ENCODE measurements at places on chromosomes 13 and 19.

GRCh38 chr13:97234236-97234635, 12.1 kb downstream of the MBNL2 start:
- no peak for DNase-seq

DNA sequence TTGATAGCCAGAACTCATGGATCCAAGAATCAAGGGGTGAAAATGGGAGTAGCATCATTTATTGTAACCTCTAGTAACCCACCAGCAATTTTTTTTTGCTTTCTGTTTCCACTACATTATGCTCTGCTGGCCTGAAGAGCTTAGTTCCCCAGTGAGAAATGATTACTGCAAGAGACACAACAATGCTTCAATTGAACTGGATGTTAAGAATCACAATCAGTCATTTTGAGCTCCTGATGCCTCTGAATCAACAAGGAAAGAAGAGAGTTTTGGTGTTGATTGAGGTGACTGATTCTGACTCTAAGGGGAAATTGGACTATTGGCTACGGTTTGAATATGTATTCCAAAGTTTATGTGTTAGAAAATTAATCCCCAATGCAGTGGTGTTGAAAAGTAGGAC, 1084.4 kb downstream of the SLITRK1 start:
- DNase-seq = no peak

DNA sequence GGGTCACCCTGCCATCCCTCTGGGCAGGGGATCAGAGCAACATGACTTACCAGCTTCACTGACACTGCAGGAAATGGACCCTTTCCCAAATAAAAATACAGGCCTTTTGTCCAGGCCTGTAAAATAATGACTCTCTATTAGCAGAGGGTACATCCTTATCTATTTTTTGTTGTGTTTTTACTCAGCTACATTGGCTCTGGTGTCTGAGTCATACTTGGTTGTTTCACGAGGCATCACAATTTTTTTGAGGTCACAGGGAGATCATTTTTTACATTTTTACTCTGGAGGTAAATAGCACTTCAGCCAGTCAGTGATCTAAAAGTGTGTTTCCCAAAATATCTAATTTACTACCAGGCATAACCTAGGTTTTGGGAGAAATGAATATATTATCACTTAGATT, 6.9 kb upstream of the HTR2A start:
- no peak for DNase-seq

DNA sequence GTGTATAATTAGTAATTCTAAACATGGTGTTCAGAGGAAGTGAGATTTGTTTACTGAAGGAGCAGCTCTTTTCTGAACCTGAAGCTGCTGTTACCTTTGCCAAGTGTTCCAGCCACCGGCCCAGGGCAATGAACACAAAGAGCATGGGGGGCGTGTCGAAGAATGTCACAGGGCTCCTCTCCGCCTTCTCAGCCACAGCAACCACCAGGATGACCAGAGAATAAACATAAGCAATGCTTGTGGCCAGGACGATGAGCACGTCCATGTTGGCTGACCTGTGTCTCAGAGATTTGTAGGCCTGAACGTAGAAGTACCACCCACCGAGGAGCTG, 53.1 kb downstream of the ATP7B start:
- DNase-seq = no peak

DNA sequence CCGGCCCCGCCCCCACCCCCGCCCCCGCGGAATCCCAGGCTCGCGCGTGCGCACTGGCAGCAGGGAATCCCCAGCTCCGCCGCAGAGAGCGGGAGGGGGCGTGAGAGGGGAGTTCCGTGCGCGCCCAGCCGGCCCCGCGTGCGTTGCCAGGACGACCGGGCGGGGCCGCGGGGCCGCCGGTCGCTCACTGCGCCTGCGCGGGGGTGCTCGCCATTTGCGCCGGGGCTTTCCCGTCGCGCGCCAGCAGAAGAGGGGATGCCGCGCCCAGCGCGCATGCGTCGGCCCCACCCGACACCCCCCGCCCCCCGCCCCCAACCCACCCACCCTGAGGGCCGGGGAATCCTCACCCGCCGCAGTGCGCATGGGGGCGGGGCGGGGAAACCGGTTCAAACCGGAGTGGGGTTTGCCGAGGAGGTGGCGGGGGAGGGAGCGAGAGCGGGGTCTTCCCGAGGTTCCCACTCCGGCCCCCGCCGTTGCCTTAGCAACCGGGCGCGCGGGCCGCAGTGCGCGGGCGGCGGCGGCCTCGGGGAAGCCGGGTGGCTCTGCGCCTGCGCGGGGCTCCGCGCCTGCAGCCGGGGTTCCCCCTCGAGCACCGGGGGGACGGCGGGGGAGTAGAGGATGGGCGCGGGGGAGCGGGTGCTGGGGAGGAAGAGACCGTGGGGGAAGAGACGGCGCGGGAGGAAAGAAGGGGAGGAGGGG, 15.1 kb downstream of the CCDC124 start:
- peak; percentile 95 for DNase-seq

- DNase-seq = no peak
Observed at GRCh38 chr13:32001154-32001768, 30.3 kb upstream of the FRY start.

GRCh38 chr19:45816236-45817009, 1.3 kb upstream of the RSPH6A start:
- DNase-seq = no peak

GRCh38 chr13:33235564-33235963, 50.0 kb downstream of the STARD13 start:
- no peak for DNase-seq

GRCh38 chr19:5665781-5666513, 14.4 kb downstream of the MICOS13 start:
- DNase-seq = no peak

DNA sequence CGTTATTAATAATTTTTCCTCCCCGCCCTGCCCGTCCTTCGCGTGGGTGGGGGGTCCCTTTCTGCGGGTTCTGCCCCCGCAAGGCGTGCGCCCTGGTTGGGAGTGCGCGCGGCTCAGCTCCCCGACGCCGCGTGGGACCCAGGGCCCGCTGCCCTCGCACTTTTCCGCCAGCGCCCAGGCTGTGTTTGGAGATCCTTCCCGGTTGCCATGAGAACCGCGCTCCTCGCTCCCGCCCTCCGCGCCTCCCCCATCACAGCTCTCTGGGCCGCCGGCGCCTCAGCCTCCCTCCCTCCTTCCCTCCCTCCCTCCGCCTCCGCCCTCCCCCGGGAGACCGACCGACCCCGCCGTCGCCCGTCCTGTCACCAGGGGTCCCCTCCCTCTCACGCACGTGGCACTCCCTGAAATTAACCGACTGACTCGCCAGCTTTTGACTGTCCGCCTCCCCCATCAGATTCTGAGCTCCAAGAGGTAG, 2.4 kb upstream of the SSBP4 start:
- DNase-seq = no peak

- DNase-seq = no peak
Observed at GRCh38 chr13:46745062-46745461, 51.9 kb downstream of the ESD start.

- no peak for DNase-seq
Observed at GRCh38 chr19:55579766-55580621, 654 bp downstream of the ZNF579 start.

- DNase-seq = no peak
Observed at GRCh38 chr13:73288596-73288995, 229.8 kb downstream of the KLF5 start.

DNA sequence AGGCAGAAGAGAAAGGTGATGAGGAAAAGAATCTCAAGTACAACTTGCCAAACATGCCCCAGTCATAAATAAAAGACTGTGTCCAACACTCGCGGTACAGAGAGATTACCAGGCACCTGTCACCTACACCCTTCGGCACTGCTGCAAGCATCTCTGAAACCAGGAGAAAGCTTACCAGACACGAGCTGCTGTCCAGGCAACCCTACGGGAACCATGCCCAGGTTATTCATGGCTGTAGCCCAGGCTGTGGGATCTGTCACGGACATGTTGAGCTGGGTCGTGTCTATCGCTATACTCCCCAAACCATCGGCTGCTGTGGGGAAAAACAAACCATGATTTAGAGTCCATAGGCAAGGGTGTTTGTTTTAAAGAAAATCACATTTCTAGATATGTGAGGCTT, 375.0 kb downstream of the ENOX1 start:
- no peak for DNase-seq

DNA sequence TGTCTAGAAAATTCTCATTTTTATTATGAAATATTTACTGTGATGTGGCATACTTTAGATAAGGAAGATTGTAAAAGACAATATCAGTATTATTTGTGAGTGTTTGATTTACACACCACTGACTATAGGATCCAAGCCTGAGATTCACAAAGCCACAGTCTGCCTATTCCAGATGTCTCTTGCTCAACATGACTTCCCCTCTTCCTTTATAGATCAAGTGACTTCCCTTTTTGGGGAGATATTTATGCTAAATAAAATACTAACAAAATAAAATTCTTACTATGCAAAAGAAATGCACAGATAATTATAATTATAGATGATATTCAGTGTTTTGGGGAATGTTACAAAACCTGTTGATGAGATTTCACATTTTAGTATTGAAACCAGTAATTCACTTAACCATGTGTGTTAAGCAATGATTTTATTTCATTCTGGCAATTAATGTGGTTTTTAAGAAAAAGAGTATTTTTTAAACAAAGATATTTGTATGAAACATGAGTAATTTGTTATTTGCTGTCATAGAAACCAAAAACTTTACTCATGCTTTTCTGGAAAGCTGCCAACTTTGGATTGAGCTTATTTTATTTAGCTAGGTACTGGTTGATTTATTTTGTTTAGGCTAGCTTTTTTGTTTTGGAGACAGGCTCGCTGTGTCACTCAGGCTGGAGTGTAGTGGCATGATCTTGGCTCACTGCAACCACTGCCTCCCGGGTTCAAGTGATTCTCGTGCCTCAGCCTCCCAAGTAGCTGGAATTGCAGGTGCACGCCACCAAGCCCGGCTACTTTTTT, 13.7 kb upstream of the GPR183 start:
- no peak for DNase-seq

DNA sequence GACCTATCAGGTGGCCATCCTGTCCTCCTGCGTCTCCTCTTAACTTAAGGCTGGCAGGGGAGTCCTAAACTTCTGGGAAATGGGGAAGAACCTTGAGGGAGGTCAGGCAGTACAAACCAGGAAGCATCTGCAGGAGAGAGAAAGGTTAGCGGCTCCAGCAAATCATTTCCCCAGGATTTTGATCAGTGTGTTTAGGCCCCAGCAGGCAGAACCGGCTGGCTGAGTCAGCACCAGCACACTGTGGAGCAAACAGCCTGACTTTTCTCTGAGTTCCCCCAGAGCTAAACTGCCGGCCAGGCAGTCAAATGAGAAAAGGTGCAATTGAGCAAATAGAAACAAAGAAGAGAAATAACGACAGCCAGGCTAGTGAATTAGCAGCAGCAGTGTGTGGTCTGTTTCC, 46.7 kb upstream of the MEDAG start:
- DNase-seq = no peak

GRCh38 chr19:16594131-16594586, 21.9 kb upstream of the SLC35E1 start:
- no peak for DNase-seq

DNA sequence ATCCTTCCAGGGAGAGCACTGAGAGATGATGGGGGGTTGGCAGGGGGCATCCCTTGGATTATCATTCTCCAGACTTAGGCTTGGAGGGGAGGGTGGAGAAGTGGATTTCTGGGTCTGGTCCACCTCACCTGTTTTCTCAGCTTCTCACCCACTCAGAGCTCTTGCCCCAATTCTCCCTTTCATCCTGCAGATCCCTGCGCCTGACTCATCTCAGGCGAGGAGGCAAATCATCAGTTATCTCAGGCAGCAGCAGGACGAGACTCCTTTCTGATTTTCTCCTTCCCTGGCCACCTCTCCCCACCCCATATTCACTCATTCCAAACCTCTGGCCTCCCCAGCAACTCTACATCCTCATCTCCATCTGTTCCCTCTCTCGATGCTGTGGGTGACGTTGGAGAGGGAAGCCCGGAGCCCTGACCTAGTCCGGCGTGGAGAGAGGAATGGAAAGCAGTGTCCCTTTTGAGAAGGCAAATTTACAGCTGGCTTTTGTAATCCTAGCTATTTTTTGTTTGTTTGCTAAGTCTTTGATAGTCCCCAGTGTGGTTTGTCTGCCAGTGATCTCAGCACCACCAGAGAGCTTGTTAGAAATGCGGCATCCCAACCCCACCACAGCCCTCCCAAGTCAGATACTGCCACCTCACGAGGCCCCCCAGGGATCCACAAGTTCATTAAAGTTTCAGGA, 24.0 kb upstream of the TPT1 start:
- DNase-seq = no peak

- DNase-seq = peak; percentile 76
Observed at GRCh38 chr13:46552889-46553520, at the start of gene LRCH1. LRCH1 (plus strand) TSS chr13:46553170; CDS start chr13:46553397, 227 bp downstream.

DNA sequence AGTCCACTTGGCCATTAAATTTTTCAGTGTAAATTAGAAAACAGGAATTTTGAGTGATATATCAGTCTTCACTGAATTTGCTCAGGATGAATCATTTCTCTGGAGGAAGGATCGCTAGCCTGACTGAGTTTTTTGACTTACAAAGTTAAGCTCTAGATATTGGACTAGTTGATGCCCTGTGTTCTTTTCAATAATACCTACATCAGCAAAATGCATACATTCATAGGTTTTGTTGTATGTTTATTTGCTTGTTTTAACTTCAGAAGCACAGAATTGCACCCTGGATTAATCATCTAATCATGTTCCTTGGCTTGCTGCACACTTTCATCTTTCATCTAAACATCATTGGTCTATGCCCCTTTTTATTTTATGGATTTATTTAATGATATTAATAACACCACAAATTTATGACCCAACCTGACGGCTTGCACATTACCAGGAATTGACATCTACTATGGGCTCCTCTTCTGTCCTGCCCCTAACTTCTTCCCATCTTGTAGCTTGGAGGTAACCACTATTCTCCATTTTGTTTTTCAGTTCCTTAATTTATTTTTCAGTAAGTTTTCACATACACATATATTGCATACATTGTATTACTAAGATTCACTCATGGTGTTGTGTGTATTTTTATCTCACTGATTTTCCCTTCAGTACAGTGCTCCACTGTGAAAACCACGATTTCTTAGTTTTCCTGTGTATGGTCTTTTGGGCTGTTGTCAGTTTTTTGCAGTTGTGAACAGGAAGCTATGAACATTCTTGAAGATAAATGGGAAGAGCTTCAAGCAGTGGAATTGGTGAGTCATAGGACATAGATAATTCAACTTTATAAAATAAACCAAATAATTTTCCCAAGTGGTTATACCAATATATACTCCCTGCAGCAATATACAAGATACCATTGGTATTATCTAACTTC, 23.3 kb downstream of the COMMD6 start:
- DNase-seq = no peak

DNA sequence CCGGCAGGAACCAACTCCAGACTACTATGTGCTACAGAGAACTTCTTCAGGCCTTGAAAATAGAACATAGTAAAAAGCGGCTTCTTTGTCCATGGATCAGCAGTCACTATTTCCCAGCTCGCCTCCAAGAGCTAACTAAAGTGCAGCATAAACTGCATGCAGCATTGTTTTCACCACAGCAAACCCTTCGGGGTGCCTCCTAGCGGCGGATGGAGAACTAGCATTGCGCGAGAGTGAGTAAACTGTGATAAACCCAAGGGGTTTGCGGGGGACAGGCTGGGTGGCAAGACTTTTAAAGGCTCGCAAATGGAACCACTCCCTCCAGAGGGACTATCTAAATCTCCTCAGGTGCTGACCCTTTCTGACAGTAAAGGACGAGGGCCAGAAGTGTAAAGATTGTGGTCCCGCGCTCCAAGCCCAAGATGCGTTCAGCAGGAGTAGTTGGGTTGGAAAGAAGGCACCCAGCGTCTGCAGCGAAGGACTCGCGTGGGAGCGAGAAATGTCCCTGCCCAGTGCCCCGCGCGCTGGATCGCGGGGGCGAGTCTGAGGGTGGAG, 21.5 kb upstream of the SGCG start:
- no peak for DNase-seq

GRCh38 chr19:48617146-48617937, 1.6 kb downstream of the RPL18 start:
- no peak for DNase-seq

- no peak for DNase-seq
Observed at GRCh38 chr19:17977021-17977420, 10.1 kb downstream of the KCNN1 start.
